Activated T-cell treated with anti-CD3 and anti-CD28 coated beads for 4 hours (primary cell): ENCODE measurements at places on chromosomes 11 and 22.

- no peak for DNase-seq
Observed at GRCh38 chr11:6596239-6596877, 7.1 kb downstream of the RRP8 start.

GRCh38 chr11:20097319-20098221, 62.7 kb downstream of the DBX1 start:
- no peak for DNase-seq

DNA sequence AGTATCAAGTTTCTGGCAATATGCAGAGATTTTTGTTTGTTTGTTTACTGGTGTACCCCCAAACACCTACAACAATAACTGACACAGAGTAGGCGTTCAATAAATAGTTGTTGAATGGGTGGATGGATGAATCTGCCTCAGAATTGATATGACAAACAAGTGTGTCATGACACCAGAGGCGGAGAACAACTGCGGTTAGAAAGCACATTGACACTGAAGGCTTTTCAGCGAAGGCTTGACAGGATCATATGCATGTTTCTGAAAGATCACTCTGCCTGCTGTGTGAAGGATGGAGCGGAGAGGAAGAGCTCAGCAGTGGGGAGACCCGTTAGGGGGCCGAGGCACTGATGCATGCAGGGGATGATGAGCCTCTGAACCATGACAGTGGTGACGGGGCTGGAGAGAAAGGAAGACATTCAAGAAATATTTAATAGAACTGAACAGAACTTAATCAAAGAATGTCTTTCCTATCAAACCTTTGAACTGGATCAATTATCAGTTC, 108.5 kb upstream of the USP47 start:
- no peak for DNase-seq

GRCh38 chr11:134124660-134125451, 56.0 kb downstream of the JAM3 start:
- DNase-seq: no peak

GRCh38 chr11:116710001-116710674, 62.6 kb downstream of the BUD13 start:
- no peak for DNase-seq

DNA sequence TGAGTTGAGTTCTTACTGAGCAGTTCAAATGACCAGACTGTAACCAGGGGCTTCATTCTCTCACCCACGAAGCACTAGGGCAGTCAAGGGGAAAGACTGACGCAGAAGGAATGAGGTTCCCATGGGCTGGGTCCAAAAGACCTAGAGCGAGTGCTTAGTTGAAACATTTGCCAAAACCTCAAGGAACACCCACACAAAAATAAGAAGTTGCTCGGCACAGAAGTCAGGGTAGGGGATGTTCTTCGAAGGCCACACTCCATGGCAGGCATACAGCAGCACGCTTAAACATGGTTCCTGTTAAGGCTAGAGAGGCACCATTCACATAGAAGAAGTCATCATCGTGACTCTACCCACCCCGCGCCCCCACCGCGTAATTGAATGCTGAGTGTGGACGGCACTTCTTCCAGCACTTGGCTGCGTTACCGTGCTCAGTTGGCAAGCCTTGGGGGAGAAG, 52.9 kb downstream of the TIMP3 start:
- DNase-seq: no peak

DNA sequence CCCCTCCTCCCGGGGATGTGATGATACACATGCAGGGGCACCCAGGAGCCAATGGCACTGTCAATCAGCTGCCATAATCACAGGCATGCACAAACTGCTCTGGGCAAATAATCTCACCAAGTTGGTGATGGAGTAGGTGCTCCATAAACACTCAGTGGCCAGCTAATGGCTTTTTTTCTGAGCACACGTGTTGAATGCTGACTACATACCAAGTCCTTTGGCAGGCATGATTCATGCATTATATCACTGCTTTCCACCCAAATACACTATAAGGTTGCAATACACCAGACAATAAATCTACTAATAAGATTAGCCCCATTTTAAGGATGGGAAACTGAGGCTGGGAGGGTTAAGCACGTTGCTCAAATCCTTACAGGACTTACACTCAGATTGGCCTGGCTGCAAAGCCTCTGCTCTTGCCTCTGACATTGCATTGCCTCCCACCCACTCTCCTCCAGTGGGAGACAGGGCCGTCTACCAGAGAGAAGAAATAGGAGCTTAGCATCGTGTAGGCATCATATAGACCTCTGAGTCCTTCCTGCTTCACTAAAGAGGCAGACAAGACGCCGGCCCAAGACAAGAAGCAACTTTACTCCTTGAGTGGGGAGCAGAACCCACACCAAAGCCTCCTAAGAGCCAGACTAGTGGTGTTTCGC, 32.7 kb upstream of the ACCSL start:
- no peak for DNase-seq

GRCh38 chr22:36015155-36015810, 13.3 kb downstream of the RBFOX2 start:
- DNase-seq: no peak

DNA sequence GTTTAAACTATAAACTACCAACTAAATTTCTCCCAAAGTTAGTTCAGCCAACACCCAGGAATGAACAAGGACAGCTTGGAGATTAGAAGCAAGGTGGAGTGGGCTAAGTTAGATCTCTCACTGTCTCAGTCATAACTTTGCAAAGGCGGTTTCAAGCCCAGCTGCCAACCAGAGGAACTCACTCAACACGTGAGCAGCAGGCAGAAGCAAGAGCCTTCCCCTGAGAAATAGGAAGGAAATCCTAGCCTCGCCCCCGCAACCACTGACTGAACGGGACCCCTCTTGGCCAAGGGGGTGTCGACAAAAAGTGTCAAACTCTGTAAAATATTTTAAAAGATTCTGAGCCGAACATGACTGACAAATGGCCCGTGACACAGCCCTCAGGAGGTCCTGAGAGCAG, 4.4 kb upstream of the KRTAP5-9 start:
- no peak for DNase-seq

GRCh38 chr11:62242021-62242420, at the start of gene SCGB1D2:
Gene SCGB1D2, plus strand, starts transcription at chr11:62242239. Its CDS starts 69 bp downstream, at chr11:62242308.
- DNase-seq: no peak

- DNase-seq: no peak
Observed at GRCh38 chr11:123111465-123111864, 49.5 kb upstream of the HSPA8 start.

DNA sequence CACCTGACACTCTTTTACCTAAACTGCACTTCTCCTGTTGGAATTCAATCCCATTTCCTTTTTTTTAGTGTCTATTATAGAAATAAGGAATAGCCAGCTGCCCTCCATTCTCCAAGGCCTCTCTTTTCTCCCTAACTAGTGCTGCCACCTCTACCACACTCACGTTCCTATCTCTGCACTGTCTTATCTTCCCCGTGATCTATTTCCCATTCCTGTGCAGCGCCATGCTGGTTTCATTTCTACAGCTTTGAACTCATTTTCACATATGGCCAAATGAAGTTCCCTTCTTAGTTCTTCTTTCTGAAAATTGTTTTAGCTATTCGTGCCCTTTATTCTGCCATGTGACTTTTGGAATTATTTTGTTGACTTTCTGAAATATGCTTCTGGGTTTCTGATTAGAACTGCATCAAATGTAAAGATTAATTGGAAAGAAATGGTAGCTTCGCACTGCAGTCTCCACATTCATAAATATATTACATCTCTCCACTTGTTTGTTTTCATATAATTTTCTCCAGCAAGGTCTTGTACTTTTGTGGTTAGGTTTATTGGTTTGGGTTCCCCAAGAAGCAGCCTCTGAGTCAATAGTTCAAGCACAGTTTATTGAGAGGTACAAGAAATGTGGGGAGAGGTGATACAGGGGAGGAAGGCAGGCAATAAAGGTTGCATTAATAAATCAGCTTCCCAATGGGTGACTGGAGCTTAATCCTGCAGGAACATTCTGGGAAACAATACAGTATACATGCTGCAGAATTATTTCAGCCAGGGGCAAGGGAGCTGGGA, 43.7 kb upstream of the DRD2 start:
- DNase-seq: no peak

- no peak for DNase-seq
Observed at GRCh38 chr11:112524798-112525197, 264.1 kb upstream of the PLET1 start.

- no peak for DNase-seq
Observed at GRCh38 chr11:103700622-103701021, 335.8 kb upstream of the DDI1 start.

DNA sequence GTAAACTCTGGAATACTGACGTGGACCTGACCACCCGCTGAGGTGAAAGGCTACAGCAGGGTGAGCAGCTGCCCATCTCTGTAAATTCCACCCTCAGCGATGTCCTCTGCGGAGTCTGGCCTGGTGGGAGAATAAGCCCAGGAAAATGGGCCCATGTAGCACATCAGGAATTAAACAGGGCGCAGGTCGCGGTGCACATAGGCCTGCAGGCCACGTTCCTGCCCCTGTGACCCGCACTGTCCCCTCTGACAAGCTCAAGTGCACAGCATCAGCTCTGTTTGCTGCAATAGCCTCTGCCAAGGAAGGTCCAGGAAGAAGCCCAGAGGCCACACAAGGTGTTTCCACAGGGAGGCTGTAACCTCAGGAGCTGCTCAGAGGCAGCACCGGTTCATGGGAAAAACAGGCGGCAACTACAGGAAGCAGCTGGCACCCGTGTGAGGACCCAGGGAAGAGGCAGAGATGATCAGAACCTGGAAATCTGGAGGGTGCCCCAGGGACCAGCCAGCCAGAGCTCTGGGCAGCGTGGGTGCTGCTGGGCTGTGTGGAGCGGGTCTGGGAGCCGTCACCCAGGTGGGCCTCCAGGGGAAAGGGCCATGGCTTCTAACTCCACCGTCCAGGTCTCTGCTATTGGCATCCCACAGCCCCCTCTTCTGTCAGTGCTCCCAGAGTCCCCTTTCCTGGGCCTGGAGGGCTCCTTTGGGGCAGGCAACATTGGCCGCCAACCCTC, 808 bp upstream of the IFITM2 start:
- no peak for DNase-seq

- no peak for DNase-seq
Observed at GRCh38 chr11:8597182-8597581, 3.2 kb upstream of the STK33 start.

DNA sequence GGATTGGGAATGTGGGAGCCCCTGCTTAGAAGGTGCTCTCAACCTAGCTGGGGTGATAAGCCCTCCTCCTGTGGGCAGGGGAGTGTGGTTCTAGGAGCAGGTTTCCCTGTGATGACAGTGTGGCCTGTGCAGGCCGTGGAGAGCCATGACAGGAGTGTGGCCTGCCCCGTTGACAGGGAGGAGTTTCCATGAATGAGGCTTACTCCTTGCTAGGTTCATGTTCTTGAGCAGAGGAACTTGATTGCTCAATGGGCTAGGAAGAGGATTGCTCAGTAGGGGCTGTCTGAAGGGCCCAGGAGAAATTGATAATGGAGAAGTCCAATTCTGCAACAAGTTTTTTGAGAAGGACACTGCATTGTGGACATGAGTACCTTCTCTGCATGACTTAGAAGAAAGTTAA, 92.0 kb downstream of the PPP6R3 start:
- no peak for DNase-seq

GRCh38 chr11:104855965-104856364, 42.3 kb downstream of the CASP12 start:
- no peak for DNase-seq

- DNase-seq: no peak
Observed at GRCh38 chr11:44622721-44623258, 57.3 kb downstream of the CD82 start.

- DNase-seq: no peak
Observed at GRCh38 chr11:46327829-46328228, 19.4 kb upstream of the DGKZ start.

- DNase-seq: peak; percentile 16
Observed at GRCh38 chr11:110711776-110712658, at the start of gene ARHGAP20. Gene ARHGAP20, minus strand, starts transcription at chr11:110712437. Its CDS starts 206 bp downstream, at chr11:110712231.

- DNase-seq: no peak
Observed at GRCh38 chr11:27520226-27520625, 13.7 kb upstream of the LIN7C start.

- no peak for DNase-seq
Observed at GRCh38 chr11:120173807-120174206, 35.9 kb upstream of the TRIM29 start.

GRCh38 chr11:77617892-77618291, 19.7 kb downstream of the CLNS1A start:
- no peak for DNase-seq

GRCh38 chr11:76186776-76187279, 19.5 kb downstream of the WNT11 start:
- DNase-seq: no peak

DNA sequence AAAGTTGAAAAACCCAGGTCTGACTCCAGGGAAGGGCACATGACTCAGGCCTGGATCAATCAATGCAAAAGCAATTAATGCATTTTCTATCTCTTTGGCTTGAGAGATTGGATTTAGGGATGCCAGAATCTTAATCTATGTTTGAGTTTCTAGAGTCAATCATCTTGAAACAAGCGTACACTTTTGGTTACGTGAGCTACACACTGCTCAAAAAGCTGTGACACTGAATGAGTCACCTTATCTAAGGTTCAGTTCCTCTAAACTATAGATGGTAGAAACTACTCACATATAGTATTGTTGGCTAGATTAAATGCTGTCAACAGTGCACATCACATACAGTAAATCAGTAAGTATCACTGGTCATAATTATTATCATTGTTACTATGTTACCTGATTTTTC, 24.2 kb downstream of the MRE11 start:
- DNase-seq: no peak

DNA sequence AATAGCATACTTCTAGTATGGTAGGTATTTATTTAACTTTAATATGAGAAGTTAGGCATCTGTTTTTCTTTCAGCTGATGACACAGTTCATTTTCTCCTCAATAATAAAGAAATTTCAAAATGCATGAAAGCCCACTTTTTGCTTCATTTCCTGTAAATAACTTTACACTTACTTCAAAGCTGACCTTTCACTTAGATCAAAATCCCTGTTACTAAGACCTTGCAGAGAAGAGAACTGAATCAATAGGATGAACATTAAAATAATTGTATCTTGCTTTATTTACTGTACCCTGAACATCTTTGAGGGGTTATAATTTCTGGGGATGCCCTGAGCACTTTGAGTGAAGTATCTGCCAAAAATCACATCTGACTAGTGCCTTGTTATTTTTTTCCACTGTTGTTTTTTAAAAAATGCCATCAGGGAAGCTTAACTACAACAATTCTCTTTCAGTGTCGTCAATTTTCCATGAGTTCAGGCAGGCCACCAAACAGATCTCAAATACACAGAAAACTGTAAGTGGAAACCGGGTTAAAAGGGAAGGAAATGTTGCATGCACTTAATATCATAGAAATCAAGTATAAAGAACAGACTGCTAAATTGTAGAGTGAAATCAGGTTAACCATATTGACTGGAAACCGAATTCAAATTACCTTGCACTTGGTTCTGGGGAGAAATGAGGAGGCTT, 206.2 kb downstream of the MAML2 start:
- no peak for DNase-seq

DNA sequence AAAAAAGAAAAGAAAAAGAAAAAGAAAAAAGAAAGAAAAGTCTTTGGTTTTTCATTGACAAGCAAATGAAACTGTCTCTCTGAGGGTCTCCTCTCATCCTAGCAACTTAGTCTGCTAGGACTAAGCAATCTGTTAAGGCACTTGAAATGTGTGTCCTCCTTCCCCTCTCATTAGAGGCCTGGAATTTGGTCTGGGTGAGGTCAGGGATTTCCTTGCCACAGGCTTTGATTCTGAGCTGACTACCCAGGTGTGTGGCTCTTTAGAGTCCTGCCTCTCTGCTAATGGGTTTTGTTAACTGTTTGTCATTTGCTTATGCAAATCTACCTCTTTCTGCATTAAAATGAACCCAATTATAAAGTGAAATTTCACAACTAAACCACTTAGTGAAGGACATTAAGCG, 18.3 kb upstream of the PKNOX2 start:
- no peak for DNase-seq
